ENCODE measurements at places on chromosomes 3 and 15.

GRCh38 chr3:71172951-71173350, 410.6 kb downstream of the FOXP1 start:
- no peak overlapping the region for H3K27ac ChIP-seq
- no peaks in the 10 kb centered on the region for H3K27me3 ChIP-seq
- peaks cover 16% of the 10 kb centered on the region for H3K4me1 ChIP-seq
- no peaks in the 10 kb centered on the region for H3K36me3 ChIP-seq
- H3K4me3 ChIP-seq: no peak overlapping the region

DNA sequence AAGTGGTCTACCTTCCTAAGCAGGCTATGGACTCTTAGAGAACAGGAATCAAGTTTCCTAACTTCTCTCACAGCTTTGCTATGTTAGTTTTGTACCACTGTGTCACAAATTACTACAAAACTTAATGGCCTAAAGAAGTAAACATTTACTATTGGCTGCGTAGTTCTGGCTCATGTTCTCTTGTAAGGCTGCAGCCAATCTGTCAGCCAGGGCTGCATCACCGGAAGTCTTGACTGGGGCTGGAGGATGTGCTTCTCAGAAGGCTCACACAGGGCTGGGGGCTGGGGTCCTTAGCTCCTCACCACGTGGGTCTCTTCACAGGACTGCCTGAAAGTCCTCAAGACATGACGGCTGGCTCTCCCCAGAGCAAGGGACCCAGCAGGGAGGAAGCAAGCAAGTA, 15.5 kb downstream of the STIMATE start:
- H3K27ac ChIP-seq: no peak overlapping the region
- no peak for DNase-seq
- H3K4me1 ChIP-seq: no peaks in the 10 kb centered on the region
- H3K36me3 ChIP-seq: no peaks in the 10 kb centered on the region
- H3K27me3 ChIP-seq: no peaks in the 10 kb centered on the region

DNA sequence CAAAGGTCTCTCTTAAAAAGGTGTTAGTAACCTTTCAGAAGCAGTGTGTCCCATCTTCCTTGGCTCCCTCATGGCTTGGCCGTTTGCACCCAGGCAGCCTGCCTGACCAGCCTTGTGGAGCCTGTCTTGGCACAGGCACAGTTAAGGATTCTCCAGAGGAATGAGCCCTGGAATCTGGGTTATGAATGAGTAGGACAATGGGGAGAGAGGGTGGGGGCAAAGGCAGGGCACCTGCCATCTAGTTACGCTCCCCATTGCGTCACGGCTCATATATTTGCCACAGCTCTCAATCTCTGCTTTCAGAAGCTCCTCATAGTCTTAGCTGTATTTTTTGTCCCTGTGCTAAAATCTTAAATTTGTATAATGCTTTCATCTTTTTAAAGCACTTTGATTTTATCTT, 50.6 kb downstream of the WDR76 start:
- H3K27me3 ChIP-seq: no peaks in the 10 kb centered on the region
- no peak overlapping the region for H3K27ac ChIP-seq
- no peak overlapping the region for H3K4me3 ChIP-seq
- no peaks in the 10 kb centered on the region for H3K4me1 ChIP-seq

DNA sequence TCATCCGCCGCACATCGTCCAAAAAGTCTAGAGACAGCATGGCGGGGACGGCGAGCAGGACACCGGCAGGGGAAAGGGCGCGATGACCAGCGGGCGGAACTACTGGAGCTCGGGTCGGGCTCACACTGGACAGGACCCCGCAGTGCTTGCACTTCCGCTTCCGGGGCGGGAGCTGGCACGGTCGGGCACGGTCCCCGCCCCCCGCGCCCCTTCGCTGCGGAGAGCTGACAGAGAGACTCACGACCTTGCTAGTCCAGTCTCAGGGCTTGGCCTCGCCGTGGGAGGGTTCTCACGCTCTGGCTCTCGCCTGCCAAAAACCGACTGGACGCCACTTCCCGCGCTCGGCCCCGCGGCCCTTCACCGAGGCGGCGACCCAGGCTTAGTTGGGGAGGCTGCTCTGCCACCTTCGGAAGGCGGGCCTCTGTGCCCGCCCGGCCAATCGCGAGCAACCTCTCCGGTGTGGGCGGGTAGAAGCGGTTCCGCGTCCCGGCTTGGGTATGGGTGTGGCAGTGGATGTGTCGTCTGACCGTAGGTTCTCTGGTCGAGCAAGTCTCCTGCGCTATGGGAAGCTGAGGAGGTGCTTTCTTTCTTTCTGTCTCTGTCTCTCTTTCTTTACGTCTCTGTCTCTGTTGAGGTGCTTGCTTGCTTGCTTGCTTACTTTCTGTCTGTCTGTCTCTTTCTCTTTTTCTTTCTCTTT, at the start of gene SEC11A:
TSS of gene SEC11A (minus strand) at position 104 of the 697 bp plus-strand sequence. CDS start at position 40, 64 bp downstream.
- peaks cover 2% of the 10 kb centered on the region for H3K4me1 ChIP-seq
- H3K27ac ChIP-seq: peak within 1 kb of the TSS; percentile 89
- H3K27me3 ChIP-seq: no peaks in the 10 kb centered on the region
- H3K4me3 ChIP-seq: peak within 1 kb of the TSS; percentile 71

DNA sequence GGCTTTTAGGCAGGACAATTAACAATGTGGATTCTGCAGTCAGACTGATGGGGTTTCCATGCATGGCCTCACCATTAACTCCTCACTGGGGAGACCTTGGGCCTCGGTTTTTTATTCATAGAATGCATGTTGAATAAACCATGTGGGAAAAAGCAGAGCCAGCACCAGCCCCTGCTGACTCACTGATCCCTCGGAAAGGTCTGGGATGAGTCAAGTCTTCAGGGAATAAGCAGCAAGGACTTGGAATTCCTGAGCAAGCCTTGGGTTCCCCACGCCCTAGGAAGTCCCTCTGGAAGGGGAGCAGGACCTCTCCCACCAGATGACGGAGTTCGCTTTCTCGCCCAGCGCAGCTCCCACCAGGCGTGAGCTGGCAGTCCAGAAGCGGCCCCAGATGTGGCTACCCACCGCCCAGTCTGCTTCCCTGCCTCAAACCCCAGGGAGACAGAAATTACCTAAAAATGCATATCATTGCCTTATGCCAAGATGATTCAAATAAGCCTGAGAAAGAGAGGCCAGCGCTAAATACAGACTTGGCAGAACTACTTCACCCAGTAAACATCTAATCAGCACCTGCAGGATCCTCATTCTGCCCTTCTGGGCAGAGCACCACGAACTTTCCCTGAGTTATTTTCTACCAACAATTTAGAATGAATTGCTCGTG, 45.4 kb downstream of the BTD start:
- no peak overlapping the region for H3K27ac ChIP-seq
- H3K4me1 ChIP-seq: no peaks in the 10 kb centered on the region
- H3K4me3 ChIP-seq: no peak overlapping the region
- peak; percentile 87 for DNase-seq
- no peaks in the 10 kb centered on the region for H3K36me3 ChIP-seq

- H3K4me1 ChIP-seq: no peaks in the 10 kb centered on the region
- H3K36me3 ChIP-seq: no peaks in the 10 kb centered on the region
- DNase-seq: peak; percentile 71
- H3K27me3 ChIP-seq: no peaks in the 10 kb centered on the region
- no peak overlapping the region for H3K27ac ChIP-seq
Measured at GRCh38 chr15:59741274-59741906, 52.3 kb upstream of the BNIP2 start.

- H3K36me3 ChIP-seq: no peaks in the 10 kb centered on the region
- no peak overlapping the region for H3K4me3 ChIP-seq
- H3K27ac ChIP-seq: peak overlapping the region; percentile 64
- no peaks in the 10 kb centered on the region for H3K27me3 ChIP-seq
Measured at GRCh38 chr3:25454005-25454927, 26.2 kb downstream of the RARB start.

DNA sequence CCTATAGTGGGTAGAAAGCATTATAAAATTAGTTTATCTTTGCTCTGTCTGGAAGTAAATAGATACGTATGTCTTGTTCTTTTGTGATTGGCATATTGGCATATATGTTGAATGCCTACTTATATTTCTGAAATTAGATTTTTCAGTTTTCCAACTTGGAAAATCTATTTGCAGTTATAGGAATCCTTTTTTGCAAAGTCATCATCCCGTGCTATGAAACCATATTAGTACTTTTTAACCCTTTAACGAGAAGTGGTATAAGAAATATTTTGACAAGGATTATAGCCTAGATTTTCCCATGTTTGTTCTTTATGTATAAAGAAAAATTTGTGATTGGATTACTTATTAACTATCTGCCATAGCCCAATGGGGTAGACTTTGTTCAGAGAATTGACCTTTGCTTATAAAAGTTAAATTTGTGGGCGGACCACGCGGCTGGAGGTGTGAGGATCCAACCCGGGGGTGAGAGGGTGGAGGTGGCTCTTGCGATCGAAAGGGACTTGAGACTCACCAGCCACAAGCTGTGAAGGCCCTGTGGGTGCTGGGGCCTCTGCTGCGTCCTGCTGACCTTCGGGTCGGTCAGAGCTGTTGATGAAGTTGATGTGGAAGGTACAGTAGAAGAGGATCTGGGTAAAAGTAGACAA, 5.9 kb downstream of the LRRC28 start:
- H3K4me1 ChIP-seq: no peaks in the 10 kb centered on the region
- H3K4me3 ChIP-seq: no peak overlapping the region
- H3K27me3 ChIP-seq: no peaks in the 10 kb centered on the region
- no peak overlapping the region for H3K27ac ChIP-seq
- H3K36me3 ChIP-seq: peaks cover 2% of the 10 kb centered on the region
- no peak for DNase-seq

DNA sequence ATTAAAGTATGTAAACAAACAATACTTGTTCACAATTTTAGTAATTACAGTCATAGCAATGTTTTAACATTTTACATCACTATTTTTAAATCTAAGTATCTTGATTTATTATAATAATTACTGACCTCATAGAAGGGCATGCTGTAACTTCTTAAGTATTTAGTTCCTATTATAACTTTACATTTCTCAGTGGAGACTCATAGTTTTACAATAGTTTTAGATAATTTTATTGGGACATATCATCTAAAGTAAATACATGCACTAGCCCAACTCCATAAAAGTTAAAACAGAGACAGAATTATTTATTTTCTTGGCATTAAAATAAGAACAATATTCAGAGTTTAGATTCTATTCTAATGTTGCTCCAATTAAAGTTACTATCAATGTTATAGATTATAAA, 466.5 kb upstream of the BCHE start:
- no peak overlapping the region for H3K27ac ChIP-seq
- no peaks in the 10 kb centered on the region for H3K27me3 ChIP-seq
- no peaks in the 10 kb centered on the region for H3K36me3 ChIP-seq

- no peak overlapping the region for H3K4me3 ChIP-seq
- DNase-seq: peak; percentile 95
- H3K27ac ChIP-seq: no peak overlapping the region
- H3K36me3 ChIP-seq: no peaks in the 10 kb centered on the region
Measured at GRCh38 chr15:43913026-43913780, 86.4 kb downstream of the WDR76 start.

DNA sequence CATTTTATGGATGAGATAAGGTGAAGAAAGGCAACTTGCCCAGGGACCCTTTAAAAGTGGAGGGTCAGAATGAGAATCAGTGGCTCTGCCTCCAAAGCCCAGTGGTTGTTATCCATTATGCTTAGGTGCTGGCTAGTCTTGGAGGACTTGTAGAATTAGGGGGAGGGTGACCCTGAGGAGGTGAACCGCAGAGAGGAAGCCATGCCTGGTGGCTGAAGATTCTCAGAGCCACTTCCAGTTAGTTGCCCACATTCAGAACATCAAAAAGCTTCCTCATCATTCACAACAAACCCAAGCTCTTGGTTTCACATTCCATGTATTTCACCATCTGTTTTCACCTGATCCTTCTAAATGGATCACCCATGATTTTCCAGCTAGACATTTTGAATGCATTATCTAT, 11.2 kb downstream of the EBLN2 start:
- H3K4me3 ChIP-seq: no peak overlapping the region
- no peaks in the 10 kb centered on the region for H3K36me3 ChIP-seq
- H3K27me3 ChIP-seq: no peaks in the 10 kb centered on the region
- no peaks in the 10 kb centered on the region for H3K4me1 ChIP-seq

GRCh38 chr3:78645628-78646310, 1122.0 kb downstream of the ROBO1 start:
- no peak overlapping the region for H3K4me3 ChIP-seq
- no peaks in the 10 kb centered on the region for H3K36me3 ChIP-seq
- DNase-seq: peak; percentile 91
- H3K27ac ChIP-seq: no peak overlapping the region
- peaks cover 13% of the 10 kb centered on the region for H3K4me1 ChIP-seq

- H3K4me3 ChIP-seq: no peak overlapping the region
- H3K36me3 ChIP-seq: no peaks in the 10 kb centered on the region
- DNase-seq: no peak
Measured at GRCh38 chr3:69691860-69692259, 47.4 kb upstream of the MITF start.

GRCh38 chr3:99627062-99627826, 11.2 kb upstream of the COL8A1 start:
- no peaks in the 10 kb centered on the region for H3K27me3 ChIP-seq
- H3K4me1 ChIP-seq: no peaks in the 10 kb centered on the region
- no peak overlapping the region for H3K27ac ChIP-seq
- DNase-seq: no peak

- H3K4me1 ChIP-seq: peaks cover 7% of the 10 kb centered on the region
- no peak overlapping the region for H3K27ac ChIP-seq
- H3K4me3 ChIP-seq: no peak overlapping the region
- no peaks in the 10 kb centered on the region for H3K36me3 ChIP-seq
Measured at GRCh38 chr3:141370065-141370533, 1.8 kb downstream of the ZBTB38 start.

DNA sequence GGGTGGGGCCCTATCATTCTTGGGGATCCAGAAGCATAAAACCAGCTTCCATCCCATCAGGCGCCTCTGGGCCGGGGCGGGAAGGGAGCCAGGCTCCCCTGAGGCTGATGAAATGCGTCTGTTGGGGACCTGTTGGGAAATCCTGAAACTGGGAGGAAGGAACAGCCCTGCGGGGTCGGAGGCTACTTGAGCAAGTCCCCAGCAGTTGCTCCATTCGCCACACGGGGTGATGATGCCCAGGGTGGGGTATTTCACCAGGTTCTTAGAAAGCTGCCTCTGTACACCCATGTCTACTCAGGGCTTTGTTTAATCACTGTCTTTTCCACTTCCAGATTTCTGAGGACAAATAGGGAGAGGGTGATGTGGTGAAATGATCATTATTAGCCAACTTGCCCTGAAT, 25.4 kb upstream of the TSEN2 start:
- H3K36me3 ChIP-seq: no peaks in the 10 kb centered on the region
- H3K4me1 ChIP-seq: no peaks in the 10 kb centered on the region
- H3K4me3 ChIP-seq: no peak overlapping the region
- no peak for DNase-seq

GRCh38 chr3:170809975-170810357, 60.0 kb downstream of the RPL22L1 start:
- no peaks in the 10 kb centered on the region for H3K27me3 ChIP-seq
- no peak overlapping the region for H3K4me3 ChIP-seq
- H3K4me1 ChIP-seq: peaks cover 12% of the 10 kb centered on the region

GRCh38 chr3:98745718-98746117, 17.4 kb upstream of the ST3GAL6 start:
- H3K36me3 ChIP-seq: no peaks in the 10 kb centered on the region
- no peak overlapping the region for H3K4me3 ChIP-seq
- peaks cover 2% of the 10 kb centered on the region for H3K4me1 ChIP-seq
- DNase-seq: no peak
- H3K27ac ChIP-seq: no peak overlapping the region
- H3K27me3 ChIP-seq: no peaks in the 10 kb centered on the region

DNA sequence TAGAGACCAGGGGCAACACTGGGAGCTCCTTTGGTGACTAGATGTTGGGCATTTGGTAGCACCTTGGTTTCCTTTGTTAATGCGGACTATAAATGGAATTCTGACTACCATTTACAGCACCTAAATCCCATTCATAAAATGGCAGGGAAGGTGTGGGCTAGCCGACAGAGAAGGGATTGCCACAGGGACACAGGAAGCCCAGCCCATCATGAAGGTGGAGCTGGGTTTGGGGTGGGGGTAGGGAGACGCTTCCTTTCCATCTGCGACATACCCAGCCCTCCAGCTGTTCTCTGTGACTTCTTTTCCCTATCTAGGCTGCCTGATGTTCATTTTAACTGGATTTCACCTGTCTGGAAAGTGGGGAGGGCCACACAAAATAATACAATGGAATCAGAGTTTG, 21.0 kb downstream of the ABHD2 start:
- DNase-seq: peak; percentile 53
- H3K4me3 ChIP-seq: no peak overlapping the region
- H3K36me3 ChIP-seq: no peaks in the 10 kb centered on the region
- no peaks in the 10 kb centered on the region for H3K27me3 ChIP-seq
